ENCODE measurements at places on chromosomes 2 and 18. TPM values are rescaled to one million over a fixed set of nuclear protein-coding genes. Genes with fewer than 3 reads are reported as not detected.
A peak's percentile ranks its signal among the peaks of the same experiment; 100 is the strongest.

- no peak overlapping the region for H3K27ac ChIP-seq
- H3K4me3 ChIP-seq: no peak overlapping the region
- H3K4me1 ChIP-seq: no peaks in the 10 kb centered on the region
- H3K36me3 ChIP-seq: no peaks in the 10 kb centered on the region
Measured at GRCh38 chr18:55141318-55141717, 182.1 kb upstream of the CCDC68 start.

The RBKS gene
- 7.2 TPM for total RNA-seq

The VIL1 gene
- not detected for total RNA-seq

DNA sequence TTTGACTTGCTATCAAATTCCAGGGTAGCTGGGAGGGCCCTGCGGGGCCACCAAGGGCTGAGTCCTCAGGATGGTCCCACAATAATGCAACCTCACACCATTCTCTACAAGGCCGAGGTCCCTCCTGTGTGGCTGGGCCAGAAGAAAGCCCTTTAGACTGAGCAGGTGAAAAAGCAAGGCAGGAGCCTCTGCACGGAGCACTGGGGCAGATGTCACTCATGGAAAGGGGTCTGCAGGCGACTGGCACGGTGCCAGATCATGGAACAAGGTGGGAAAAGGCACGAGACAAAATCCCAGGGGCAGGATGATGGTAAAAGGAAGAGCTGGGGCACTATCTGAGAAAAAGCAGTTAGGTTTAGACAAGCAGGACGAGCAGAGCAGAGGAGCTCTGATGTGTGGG is 16.1 kb downstream of the HJURP start:
- DNase-seq: no peak
- H3K36me3 ChIP-seq: peaks cover 81% of the 10 kb centered on the region
- peaks cover 11% of the 10 kb centered on the region for H3K4me1 ChIP-seq

The GATA6 gene
- total RNA-seq: not detected

DNA sequence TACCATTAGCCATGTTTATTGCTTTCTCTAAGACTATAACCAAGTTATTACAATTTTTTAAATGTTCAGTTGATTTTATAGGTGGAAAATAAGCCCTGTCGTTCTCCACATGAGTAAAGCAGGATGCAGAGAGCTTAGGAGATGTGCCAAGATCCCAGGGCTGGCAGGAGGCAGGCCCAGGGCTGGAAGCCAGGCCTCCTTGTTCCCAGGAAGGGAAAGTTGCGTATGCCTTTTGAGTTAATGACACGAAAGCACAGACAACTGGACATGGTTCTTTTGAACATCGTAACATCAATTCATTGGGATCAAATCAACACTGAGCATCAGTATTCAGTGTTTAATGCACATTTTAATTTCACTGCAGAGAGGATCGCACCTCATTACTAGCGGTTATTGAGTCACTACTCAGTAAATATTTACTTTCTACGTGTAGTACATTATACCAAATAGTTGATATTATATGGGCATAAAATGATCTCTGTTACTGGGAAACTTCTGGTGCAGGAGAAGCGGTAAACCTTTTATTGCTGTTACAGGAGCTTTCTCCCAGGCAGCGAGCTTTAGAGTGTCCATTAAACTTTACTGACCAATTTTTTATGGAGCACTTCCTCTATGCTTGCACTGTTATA is 60.0 kb downstream of the RNF144A start:
- no peak overlapping the region for H3K27ac ChIP-seq
- peaks cover 17% of the 10 kb centered on the region for H3K4me1 ChIP-seq
- DNase-seq: no peak
- H3K27me3 ChIP-seq: no peaks in the 10 kb centered on the region
- H3K4me3 ChIP-seq: no peak overlapping the region
- H3K36me3 ChIP-seq: peaks cover 48% of the 10 kb centered on the region

- peaks cover 22% of the 10 kb centered on the region for H3K36me3 ChIP-seq
- H3K4me1 ChIP-seq: peaks cover 17% of the 10 kb centered on the region
- no peak overlapping the region for H3K4me3 ChIP-seq
- DNase-seq: no peak
- no peak overlapping the region for H3K27ac ChIP-seq
- no peaks in the 10 kb centered on the region for H3K27me3 ChIP-seq
Measured at GRCh38 chr2:46612675-46613074, 133.3 kb downstream of the TMEM247 start.

DNA sequence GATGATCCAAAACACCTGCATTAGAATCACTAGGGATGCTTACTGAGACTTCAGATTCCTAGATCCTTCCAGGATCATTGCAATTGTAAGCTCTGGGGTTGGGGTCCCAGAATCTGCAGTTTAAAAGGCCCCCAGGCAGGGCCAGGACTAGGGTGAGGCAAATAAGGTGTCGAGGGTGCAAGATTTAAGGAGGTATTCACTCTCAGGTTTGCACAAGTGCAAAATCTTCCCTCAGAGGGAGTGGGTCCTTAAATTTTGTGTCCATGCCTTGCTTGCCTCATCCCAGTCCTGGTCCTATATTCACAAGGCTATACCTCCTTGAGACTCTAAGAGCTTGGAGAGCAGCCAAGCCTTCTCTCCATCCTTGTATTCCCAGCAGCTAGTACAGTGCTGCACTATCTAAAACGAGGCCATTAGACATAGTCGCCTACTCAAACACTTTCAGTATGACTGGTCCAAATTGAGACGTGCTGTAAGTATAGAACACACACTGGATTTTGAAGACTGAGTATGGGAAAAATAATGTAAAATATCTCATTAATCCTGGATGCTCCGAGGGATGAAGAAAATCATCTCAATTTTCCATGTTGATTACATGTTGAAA is 31.6 kb upstream of the MREG start:
- no peak for DNase-seq
- peaks cover 8% of the 10 kb centered on the region for H3K4me1 ChIP-seq
- H3K4me3 ChIP-seq: no peak overlapping the region
- no peak overlapping the region for H3K27ac ChIP-seq
- H3K36me3 ChIP-seq: peaks cover 9% of the 10 kb centered on the region

DNA sequence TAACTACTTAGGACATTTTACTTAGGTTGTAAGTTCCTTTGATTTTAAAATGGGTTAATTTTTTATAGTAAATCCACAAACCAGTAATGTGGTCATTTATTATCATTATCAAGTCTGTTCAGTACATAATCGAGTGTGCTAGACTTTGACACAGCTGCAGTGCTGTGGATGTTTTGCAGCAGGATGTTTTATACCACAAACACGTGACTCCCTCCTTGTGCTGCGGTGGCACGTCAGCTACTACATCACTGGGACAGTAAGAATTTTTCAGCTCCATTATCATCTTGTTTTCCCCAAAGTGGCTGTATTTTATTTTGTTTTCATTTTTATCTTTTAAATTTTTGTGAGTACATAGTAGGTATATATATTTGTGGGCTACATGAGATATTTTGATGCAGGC is 70.0 kb downstream of the ATP9B start:
- H3K27ac ChIP-seq: no peak overlapping the region
- no peak overlapping the region for H3K4me3 ChIP-seq
- DNase-seq: peak; percentile 43
- H3K36me3 ChIP-seq: peaks cover 13% of the 10 kb centered on the region

DNA sequence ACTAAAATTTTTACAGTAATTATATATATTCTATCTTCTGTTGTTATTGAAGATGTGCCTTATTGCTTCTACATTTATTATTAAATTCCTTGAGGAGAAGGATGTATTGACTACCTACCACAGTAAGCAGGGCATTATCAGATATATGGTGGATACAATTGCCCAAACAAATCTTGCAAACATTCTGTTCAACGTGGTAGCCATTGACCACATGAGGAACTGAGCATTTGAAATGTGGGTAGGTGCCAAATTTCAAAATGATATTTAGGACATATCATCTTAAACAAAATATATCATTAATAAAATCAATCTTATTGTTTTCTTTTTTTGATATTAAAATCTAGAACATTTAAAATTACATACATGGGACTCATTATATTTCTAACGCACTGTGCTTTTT is 11.1 kb downstream of the SCN3A start:
- no peak overlapping the region for H3K27ac ChIP-seq
- H3K36me3 ChIP-seq: no peaks in the 10 kb centered on the region
- no peak for DNase-seq
- H3K4me1 ChIP-seq: no peaks in the 10 kb centered on the region
- no peak overlapping the region for H3K4me3 ChIP-seq

The DNER gene
- total RNA-seq: not detected

DNA sequence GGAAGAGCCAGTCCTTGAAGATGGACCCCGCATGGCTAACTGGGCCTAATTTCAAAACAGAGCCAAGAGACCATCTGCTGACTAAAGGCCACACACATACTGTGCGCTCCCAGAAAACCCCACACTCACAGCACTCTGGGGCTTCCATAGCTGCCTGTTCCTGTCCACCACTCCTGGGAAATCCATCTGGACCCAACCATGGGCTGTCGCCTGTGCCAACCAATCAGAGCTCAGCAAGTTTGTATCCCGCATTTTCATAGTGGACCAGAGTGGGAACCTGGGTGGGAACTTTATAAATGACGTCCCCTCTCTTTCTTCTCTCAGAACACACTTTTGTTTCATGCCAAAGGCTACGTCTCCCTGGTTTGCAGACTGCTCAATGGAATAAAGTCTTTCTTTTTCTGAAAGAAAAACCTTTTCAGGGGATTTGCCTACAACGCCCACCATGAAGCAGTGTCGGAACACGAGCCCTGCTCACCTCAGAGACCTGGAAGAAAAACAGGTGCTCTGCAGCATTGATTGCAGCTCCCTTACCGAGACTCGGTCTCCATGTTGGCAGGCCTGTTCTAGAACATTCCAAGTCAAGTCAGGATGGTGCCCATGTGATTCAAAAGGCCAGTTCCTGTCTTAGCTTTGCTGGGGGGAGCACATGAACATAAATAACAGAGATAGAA is 137.2 kb upstream of the GPC1 start:
- peaks cover 2% of the 10 kb centered on the region for H3K27me3 ChIP-seq
- H3K36me3 ChIP-seq: no peaks in the 10 kb centered on the region
- DNase-seq: no peak
- no peak overlapping the region for H3K27ac ChIP-seq

- H3K36me3 ChIP-seq: no peaks in the 10 kb centered on the region
- H3K4me1 ChIP-seq: no peaks in the 10 kb centered on the region
- H3K4me3 ChIP-seq: no peak overlapping the region
- DNase-seq: no peak
Measured at GRCh38 chr2:216538538-216538937, 39.9 kb downstream of the RPL37A start.

DNA sequence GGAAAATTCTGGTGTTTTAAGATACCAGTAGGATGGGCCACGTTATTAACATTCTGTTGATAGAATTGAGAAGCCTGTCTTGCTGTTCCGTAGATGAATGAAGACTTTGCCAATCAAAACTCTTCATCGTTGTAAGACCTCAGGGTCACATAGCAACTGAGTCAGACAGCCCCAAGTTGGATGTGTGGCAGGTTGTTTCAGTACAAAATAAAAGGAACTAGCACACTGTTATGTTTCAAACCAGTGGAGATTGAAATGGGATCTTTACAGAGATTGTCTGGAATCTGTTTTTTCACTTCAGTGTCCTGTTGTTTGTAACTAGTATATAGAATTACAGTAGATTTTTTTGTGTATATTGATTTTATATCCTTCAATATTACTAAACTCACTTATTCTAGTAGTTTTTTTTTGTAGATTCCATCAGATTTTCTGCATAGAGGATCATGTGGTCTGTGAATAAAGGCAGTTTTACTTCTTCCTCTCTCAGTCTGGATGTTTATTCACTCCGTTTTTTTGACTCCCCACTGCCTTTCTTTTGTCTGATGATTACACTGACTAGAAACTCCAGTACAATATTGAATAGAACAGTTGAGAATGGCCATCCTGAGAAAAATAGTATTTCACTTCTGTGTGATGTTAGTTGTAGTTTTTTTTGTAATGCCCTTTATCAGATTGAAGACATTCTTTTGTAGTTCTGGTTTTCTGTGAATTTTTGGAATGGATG is 22.7 kb downstream of the EPC2 start:
- no peak overlapping the region for H3K4me3 ChIP-seq
- H3K27me3 ChIP-seq: no peaks in the 10 kb centered on the region
- peaks cover 6% of the 10 kb centered on the region for H3K36me3 ChIP-seq
- no peak for DNase-seq
- H3K4me1 ChIP-seq: peaks cover 68% of the 10 kb centered on the region
- peak overlapping the region; percentile 40 for H3K27ac ChIP-seq

GRCh38 chr2:231360401-231360800 is 35.1 kb upstream of the B3GNT7 start:
- H3K4me3 ChIP-seq: no peak overlapping the region
- H3K27me3 ChIP-seq: no peaks in the 10 kb centered on the region
- no peak overlapping the region for H3K27ac ChIP-seq
- peaks cover 7% of the 10 kb centered on the region for H3K4me1 ChIP-seq
- no peak for DNase-seq

GRCh38 chr2:69914950-69915945 is at the start of gene MXD1:
Gene MXD1 (plus strand): TSS chr2:69915109. CDS start chr2:69915331, 222 bp downstream.
- peaks cover 37% of the 10 kb centered on the region for H3K4me1 ChIP-seq
- DNase-seq: peak; percentile 13
- no peaks in the 10 kb centered on the region for H3K27me3 ChIP-seq
- peak within 1 kb of the TSS; percentile 92 for H3K27ac ChIP-seq

GRCh38 chr2:109663721-109664120 is 49.6 kb downstream of the SOWAHC start:
- DNase-seq: no peak
- peaks cover 3% of the 10 kb centered on the region for H3K27me3 ChIP-seq
- H3K4me3 ChIP-seq: no peak overlapping the region
- H3K36me3 ChIP-seq: no peaks in the 10 kb centered on the region
- no peak overlapping the region for H3K27ac ChIP-seq

The TMEM247 gene
- not detected for total RNA-seq

GRCh38 chr2:237708491-237708890 is 81.1 kb downstream of the LRRFIP1 start:
- peaks cover 62% of the 10 kb centered on the region for H3K4me1 ChIP-seq
- no peak overlapping the region for H3K4me3 ChIP-seq
- DNase-seq: no peak

- H3K27ac ChIP-seq: no peak overlapping the region
- peaks cover 12% of the 10 kb centered on the region for H3K4me1 ChIP-seq
- H3K4me3 ChIP-seq: no peak overlapping the region
- H3K27me3 ChIP-seq: no peaks in the 10 kb centered on the region
Measured at GRCh38 chr2:69464575-69464974, 27.3 kb upstream of the NFU1 start.

DNA sequence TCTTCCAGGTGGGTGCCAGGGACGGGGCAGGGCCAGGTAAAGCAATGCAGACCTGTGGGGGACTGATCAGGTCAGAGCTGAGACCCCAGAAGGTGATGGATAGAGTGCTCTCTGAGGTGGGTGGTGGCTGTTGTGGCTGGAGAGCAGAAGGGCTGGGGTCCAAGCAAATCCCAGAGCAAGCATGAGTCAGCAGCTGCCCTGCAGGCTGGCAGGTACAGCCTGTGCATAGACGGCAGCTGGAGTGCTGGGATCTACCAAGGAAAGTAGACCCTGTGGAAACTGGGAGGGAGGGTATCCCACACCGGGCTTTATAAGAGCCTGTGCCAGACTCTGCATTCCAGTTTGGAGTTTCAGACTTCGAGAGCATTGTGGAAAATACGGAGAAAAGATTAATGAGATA is 663 bp downstream of the TRIM54 start:
- H3K36me3 ChIP-seq: no peaks in the 10 kb centered on the region
- no peak overlapping the region for H3K27ac ChIP-seq
- peaks cover 4% of the 10 kb centered on the region for H3K27me3 ChIP-seq
- H3K4me3 ChIP-seq: no peak overlapping the region
- peaks cover 6% of the 10 kb centered on the region for H3K4me1 ChIP-seq
- no peak for DNase-seq
